ENCODE measurements at places on chromosomes 2 and 18.

GRCh38 chr2:177287814-177288213 is 23.3 kb upstream of the NFE2L2 start:
- no peak for DNase-seq

DNA sequence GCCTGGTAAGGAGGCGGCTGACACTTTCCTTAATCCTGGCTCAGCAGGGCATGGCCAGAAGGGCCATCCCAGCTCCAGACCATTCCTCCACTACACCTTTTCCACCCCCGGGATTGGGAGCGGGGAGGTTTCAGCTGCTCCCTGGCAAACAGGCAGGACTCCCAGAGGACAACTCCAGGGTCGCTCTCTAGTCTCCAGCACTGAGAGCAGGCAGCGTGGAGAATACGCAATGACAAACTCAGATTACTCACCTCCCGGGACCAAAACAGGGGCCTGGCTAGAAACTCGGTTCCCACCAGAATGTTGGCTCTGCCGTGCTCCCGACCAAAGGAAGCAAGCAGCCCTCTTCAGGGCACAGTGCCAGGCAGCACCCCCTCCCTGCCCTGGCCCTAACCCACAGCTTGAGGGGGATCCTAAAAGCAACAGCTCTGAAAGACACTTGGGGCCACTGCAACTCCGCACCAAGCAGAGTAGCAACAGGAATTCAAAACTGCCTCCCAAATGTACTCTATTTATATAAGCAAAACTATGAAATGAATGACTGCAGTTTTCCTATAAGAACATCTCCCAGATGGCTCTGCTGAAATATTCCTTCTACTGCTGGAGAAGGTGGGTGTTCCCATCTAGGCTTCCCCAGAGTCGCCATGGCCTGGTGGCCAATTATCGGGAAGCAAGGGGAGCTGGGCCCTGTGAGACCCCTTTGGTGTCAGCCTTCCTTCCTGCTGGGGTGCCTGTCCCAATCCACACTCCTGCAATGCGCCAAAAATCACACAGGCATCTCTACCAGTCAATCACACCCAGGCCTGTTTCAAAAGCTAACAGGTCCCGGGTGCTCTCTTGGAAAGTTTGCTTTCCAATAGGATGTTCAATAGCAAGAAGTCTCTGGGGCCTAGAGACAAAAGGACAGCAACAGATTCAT is 61.2 kb upstream of the POMC start:
- no peak for DNase-seq

DNA sequence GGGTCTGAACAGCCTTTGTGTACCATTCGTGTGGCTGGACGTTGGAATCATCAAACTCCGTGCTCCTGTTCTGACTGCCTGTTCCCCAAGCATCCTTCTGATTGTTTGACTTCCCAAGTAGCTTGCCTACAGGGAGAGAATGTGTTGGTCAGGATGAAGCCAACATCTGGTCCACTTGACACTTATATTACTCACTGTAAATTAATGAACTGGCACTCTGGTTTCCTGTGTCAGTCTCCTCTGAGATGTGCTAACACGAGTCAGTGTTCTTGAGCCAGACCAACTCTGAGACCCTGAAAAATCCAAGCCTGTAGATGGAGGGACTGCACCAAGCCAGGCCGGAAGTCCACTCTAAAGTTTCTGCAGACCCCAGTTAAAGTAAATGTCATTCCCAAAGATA is 440.9 kb downstream of the ZNF516 start:
- no peak for DNase-seq

- no peak for DNase-seq
Observed at GRCh38 chr2:28322981-28323396, 69.7 kb upstream of the FOSL2 start.

DNA sequence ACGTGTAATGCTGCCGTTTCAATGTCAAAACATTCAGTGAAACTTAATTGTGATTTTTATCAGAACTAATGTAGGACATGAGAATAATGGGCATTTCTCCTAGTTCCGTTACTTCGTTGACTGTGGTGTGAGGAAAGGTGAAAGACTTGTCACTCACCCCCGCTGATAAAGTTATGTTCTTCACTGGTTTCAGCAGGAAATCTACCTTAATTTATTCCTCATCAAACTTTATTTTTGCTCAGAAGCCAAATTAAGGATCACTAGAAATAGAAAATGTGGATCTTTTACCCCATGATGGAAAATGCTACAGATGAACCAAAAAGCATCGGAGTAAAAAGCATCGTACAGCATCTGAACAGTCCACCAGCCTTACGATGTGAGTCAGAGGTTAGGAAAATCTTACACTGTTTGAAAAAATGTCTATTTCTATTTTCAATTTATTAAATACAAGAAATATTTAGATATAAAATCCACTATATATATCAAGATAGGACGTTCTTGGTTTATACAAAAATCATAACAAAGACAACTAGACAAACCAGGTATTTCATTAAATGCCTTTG is 1.0 kb upstream of the ROCK1 start:
- DNase-seq = no peak

- DNase-seq = no peak
Observed at GRCh38 chr2:150424406-150424805, 63.1 kb downstream of the RND3 start.

DNA sequence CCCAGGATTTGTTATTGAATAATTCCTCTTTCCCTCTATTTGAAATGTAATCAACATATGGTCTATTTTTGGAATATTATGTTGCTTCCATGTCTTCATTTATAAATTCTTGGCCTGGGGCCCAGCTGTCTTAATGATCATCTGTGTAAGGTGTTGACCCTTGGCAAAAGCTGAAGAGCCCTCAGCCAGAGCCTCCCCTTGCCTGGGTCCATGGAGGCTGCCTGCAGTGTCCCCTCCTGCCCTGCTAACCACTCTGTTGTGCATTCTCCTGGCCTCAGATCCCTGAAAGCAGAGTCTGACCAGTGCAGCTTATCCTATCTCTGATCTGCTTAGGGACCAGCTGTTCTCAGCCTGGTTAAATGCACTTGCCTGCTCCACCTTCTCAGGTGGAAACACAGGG is 226.1 kb upstream of the APCDD1 start:
- DNase-seq = no peak

DNA sequence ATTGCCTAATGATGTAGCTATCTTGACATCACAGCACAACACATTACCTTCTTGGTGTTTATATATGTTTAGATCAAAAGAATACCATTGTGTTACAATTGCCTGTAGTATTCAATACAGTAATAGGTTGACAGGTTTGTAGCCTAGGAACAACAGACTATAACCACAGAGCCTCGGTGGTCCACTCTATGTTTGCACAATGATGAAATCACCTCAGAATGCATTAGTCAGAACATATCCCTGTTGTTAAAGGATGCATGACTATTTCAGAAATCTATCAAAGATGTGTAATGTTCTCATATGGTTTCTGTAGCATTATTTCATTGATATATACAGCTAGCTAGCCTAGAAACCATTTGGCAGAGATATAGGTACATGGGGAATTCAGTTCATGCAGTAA is 8.9 kb downstream of the METTL5 start:
- no peak for DNase-seq

DNA sequence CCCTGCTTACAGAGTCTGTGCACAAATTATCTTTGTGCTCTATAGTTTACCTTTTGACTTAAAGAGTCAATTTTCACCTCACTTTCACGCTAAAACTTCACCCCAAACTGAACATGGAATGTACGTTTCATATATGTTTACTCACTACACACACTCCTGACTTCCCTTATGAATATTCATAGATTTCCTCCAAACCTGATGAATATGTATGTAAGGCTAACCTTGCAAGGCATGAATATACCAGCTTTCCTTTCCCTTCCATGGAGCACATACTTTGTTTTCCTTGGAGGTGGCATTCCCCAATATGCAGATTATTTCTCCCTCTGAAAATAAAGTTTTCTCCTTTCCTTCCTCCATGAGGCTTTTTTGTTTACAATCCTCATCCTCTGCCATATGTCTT is 48.4 kb upstream of the GPR39 start:
- no peak for DNase-seq

DNA sequence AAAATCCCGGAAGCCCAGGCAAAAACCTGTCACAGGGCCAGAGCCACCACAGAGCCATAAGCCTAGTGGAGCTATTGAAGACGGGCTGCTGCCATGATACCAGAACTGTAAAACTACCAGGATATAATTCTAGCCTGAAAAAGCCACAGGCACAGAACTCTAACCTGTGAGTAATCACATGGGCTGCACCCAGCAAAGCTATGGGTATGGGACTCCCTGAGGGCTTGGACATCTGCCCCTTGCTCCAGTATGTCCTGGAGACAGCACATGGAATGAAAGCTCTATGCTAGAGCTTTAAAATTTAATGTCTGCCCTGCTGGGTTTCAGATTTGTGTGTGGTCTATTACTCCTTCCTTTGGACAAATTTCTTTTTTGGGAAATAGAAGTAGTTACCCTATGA is 2183.6 kb upstream of the CELF4 start:
- no peak for DNase-seq

- DNase-seq = no peak
Observed at GRCh38 chr2:196440413-196440812, 199.1 kb upstream of the CCDC150 start.

- DNase-seq = no peak
Observed at GRCh38 chr2:101776172-101777043, 78.9 kb downstream of the MAP4K4 start.

GRCh38 chr2:54313147-54313546 is 57.1 kb upstream of the TSPYL6 start:
- no peak for DNase-seq

- no peak for DNase-seq
Observed at GRCh38 chr2:130892793-130893785, 56.4 kb downstream of the ARHGEF4 start.

DNA sequence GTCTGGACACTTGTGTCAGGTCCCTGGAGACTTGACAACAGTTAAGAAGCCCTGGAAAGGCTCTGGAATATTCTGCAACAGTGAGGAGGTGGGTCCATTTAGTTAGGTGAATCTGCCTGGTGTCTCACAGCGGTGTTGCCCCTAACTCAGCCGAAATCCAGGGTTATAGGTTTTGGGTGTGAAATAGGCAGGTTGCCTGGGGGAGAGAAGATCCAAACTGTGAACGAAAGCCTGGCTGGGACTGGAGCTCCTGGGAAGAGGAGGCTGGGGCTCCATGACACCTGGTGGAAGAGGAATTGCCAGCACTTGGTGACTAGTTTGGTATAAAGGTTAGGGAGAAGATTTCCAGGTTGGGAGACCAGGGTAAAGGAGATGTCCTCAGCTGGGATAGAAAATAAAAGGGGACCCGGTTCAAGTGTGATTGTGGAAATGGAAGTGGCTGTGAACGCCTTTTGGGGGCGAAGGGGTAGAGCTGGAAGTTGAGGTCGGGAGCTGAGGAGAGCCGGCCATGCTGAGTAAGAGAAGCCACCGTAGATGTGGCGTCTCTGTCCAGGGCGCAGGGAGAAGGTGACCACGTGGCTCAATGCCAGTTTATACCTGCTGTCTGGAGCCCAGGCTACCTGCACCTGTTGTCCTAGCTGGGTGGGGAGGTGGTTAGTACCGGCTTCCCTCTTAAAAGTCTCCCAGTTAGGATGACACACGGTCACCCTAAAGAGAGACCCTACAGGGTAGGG is 3.0 kb upstream of the GAREM2 start:
- no peak for DNase-seq

GRCh38 chr2:71700658-71701397 is 247.5 kb downstream of the DYSF start:
- no peak for DNase-seq

DNA sequence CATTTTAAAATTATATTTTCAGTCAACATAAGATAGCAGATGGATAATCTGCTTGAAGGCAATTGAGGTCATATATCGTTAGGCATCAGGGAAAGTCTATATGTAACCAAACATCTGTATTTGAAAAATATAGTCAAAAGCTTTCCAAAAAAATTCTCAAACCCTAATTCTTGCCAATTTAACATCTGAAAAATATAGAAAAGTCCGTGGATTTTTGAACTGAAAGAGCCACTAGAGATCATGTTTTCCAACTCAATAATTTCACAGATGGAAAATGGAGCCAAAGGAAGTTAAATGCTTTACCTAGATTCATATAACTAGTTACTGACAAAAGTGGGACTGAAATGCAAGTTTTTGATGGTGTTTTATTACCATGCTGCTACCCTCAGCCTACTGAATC is 185.1 kb upstream of the ZNF804A start:
- DNase-seq = no peak

All from stimulated activated CD8-positive, alpha-beta memory T cell treated with anti-CD3 and anti-CD28 coated beads, Interleukin-7, amount 100 ng/mL, for 1 hour (primary cell).